Esophagus squamous epithelium (tissue), 5 donors: ENCODE measurements at places on chromosomes 5 and 9. TPM values are rescaled to one million over a fixed set of nuclear protein-coding genes. Genes with fewer than 3 reads are reported as not detected.

Gene PCDHGA8
- 0.41 TPM for total RNA-seq

Gene AMBP
- not detected for total RNA-seq

Gene PCA3
- not detected for total RNA-seq

Gene ZBED3
- total RNA-seq = 0.47 TPM

Gene MARCOL
- total RNA-seq = not detected

Gene SPACA9
- 2.3 TPM for total RNA-seq

Gene HMMR
- total RNA-seq = 17.2 TPM

Gene NAIP
- total RNA-seq = 14.5 TPM

DNA sequence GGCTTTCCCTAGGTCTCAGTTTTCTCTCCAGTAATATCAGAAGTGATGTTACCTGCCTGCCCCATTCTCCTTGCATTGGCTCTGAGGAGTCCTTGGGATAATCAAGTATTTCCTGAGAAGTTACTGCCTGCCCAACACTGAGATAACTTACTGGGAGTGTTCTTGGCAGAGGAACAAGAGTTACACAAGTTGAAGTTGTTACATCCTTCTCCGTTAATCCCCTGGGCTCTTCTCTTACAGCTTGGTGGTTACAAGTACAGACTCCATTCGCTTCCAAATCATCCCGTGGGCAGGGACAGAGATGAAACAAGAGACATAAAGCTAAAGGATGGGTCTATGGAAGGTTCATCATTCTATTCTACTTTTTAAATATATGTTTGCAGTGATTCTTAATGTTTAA is 74.1 kb upstream of the SAP30L start:
- no peak for DNase-seq

DNA sequence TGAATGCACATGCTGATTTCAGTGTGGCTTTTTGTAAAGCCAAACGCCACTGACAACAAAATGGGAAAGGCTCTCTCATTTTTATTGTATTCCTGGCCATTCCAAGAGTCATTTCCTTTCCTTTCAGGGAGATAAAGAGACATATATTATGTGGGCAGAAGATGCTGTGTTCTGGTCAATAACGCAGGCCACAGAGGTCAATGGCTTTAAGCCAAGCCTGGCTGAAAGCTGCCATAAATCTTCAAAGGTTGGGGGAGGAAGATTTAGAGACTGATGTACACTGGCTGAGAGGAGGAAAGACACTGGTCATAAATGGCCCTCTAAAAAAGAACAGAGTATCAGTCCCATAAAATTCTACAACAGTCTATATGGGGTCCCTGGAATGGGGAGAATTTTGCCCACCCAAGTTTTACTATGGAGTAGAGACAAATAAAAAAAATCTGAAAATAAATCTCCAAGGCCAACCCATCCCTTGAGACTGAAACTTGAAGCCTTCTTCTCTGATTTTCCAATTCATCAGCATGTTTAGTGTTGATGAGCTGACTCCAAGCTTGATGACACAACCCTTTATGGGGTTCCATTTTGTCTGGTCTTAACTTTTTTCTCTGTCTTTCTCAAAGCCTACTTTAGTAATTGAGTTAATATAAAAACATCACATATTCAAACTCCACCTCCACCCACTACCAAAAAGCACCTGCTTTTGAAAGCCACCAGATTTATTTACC is 152.1 kb upstream of the SLC24A2 start:
- no peak for DNase-seq

DNA sequence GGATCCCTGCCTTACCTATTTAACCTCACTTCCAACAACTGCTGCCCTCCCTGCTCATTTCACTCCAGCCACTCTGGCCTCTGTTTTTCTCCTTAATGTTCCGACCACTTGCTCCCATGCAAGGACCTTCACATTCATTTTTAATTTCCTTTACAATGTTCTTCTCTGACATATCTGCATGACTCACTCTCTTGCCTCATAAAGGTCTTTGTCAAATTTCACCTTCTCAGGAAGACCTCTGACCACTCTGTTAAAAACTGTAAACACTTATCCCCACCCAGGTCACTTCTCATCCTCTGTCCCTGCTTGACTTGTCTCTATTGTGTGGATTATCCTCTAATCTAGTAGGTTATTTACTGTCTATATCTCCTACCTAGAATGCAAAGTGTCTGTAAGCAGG is 751.2 kb downstream of the BRINP1 start:
- no peak for DNase-seq

GRCh38 chr5:40655138-40655537 is 24.6 kb upstream of the PTGER4 start:
- DNase-seq = no peak

DNA sequence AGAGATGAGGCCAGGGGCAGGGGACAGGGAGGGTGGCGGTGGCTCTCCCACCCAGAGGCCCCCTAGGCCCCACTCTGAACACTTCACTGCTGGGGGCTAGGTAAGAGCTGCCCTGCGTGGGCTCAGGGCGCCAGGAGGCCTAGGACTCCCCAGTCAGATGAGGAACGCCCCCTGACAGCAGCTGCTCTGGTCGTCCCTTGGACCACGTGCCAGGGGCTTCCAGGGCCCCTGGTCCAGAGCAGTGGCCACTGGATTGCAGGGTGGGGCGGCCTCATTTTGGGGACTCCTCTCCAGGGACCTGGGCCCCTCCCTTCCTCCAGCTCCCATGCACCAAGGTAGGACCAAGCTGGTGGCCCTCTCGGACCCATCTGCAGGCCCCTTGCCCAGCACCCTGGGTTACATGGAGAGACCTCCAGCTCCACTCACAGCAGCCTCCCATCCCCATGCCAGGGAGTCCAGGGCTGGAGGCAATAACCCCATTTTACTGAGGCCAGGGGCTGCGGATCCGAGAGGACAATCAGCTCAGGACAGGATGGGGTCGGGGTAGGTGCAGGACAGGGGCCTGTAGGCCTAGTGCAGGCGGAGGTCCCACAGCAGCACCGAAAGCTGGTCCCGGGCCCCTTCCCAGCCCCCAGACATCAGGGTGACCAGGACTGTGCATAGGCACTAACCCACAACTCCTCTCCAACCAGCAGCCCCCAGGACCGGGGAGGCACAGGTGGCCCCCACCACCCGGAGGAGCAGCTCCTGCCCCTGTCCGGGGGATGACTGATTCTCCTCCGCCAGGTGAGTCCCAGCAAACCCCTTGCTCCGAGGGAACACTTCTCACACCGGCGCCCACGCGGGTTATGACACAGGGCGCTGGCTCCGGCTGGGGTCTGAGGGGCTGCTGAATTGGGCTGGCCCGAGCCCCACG is 1.5 kb downstream of the EGFL7 start:
- no peak for DNase-seq

DNA sequence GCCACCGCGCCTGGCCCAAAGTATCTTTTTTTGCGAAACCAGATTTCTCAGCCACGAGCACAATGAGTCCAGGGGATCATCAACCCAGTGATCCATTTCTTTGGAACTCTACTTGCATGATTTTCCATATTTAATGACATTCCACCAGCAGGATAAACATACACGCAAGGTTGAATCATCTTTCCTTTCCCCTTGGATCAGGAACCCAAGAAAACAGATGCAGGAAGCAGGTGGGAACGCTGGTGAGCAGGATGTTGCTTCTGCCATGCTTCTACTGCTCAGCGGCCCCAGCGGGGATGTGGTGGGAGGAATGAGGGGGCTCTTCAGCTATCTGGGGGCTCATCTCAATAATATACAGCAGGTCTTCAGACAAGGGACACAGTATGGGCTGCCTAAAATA is 118.2 kb downstream of the SEC61B start:
- DNase-seq = no peak

- DNase-seq = no peak
Measured at GRCh38 chr9:14293801-14294200, 20.1 kb downstream of the NFIB start.

DNA sequence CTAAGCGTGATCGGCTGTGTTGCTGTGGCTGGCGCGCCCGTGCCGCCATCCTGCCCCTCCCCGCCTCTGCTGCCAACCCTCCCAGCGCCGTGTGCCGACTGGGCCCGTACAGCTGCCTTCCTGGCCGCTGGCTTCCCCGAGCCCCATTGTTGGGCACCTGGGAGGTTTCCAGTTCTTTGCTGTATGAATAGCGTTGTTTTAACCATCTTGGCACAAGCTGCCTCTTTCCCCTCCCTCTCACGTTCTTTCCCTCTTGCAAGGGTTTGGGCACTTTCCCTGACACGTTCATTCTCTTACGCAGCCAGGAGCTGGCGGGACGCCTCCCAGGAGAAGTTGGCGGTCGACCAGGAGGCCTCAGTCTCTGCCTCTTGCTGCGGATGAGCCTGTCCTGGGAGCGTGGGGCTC is 43.1 kb upstream of the RXRA start:
- DNase-seq = no peak

- no peak for DNase-seq
Measured at GRCh38 chr5:1276930-1277329, 17.9 kb downstream of the TERT start.

DNA sequence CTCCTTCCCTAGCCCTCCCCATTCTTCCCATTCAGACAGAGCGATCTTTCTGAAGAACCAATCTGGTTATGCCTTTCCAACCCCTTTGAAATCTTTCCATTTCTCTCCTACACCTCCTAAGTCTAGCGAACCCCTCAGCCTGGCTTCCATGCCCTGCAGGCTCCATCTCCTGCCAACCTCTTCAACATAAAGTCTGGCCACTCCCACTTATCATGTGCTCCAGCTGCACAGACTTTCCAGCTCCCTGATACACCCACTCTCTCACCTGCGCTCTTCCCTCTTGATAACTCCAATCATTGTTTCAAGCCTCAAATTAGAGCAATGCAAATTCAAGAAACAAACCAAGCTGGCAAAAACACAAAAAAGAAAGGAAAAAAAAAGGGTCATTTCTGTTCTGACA is 3.8 kb upstream of the ORM1 start:
- no peak for DNase-seq

DNA sequence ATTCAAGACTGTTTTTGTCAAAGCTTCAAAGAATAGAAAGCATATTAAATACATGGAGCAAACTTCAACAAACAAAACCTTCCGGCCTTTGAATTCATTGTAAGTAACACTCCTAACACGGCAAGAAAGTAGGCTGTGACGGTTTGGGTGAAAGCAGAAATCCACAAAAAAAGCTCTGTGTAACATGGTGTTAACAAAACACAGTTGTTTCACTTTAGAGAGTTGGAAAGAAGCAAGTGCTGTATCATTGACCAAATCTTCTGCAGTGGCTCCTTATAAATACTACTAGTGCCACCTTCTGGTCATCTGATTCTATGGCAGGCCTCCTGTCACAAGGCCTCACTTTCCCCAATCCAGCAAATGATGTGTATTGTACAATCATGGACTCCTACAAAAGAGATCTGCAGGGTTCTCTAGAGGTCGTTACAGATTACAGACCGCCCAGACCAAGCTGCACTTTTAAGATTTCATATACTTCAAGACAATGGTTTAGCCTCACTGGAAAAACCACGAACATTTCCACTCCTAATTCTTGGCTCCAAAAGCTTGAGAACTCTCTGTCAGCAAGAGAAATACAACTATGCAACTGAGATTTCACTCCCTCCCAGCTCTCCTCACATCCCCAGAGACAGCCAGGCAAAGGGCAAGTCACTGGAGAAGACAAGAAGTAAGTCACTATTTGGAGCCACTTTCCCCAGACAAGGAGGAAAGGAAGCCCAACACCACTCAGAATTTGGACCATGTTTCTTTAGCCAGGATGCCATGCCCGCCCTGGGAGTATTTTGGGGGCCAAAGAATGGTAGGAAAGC is 196.2 kb downstream of the DTWD2 start:
- no peak for DNase-seq

- DNase-seq = no peak
Measured at GRCh38 chr9:135908093-135908753, 877 bp upstream of the CAMSAP1 start.

GRCh38 chr5:106093134-106093533 is 1577.6 kb downstream of the EFNA5 start:
- no peak for DNase-seq

GRCh38 chr5:170362656-170363055 is 26.5 kb downstream of the KCNMB1 start:
- DNase-seq = no peak

DNA sequence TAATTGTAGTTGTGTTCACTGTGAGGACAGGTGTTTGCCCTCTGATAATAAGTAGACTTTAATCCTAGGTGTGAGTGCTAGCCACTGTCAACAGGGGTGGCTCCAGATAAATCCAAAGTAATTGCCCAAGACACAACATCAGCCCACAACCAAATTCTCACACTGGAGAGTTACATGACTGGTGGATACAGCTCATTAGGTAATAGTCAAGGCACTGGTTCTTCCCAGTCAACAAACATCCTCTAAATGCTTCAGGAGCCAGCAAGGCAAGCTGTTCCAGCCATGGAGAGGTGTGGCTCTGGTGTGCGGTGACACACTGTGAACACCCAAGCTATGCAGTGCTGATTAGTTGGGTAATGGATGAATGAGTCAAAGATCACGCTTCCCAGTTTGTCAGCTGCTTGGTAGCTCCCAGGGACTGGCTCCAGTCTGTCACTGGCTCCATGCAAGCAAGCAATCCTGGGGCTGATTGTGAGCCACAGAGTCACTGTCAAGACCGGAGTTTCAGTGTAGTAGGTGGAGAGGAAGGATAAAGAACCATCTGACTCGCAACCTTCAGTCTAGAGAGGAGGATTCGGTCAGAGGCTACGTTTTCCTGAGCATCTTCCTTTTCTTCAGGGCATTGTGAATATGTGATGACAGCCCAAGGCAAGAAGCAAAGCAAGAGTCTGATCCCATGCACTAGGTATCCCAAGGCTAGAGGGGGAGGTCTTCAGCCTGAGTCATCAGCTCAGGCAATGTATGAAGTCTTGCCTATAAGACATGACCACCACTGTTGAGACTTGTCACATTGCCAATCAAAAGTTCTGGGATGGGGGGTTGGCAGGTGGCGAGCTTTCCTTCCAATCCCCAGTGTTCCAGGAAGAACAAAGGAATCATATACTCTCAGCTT is 63.1 kb downstream of the UGCG start:
- DNase-seq = no peak

DNA sequence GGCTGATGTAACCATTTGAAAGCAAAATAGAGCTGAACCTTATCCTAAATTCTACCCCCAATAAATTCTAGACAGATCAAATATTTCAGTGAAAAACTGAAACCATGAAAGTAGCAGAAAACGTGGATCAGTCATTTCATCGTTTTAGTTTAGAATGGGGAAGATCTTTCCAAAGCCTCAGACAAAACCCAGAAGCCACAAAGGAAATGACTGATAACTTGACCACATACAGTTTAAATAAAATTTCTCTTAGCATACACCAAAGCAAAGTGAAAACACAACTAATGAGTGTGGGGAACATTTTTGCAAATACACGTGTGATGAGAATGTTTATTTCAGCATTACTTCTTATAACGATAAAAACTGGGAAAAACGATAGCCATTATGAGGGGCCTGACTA is 284.8 kb downstream of the ADGRV1 start:
- DNase-seq = no peak
